ENCODE measurements at places on chromosomes 4 and X.

- no peak for DNase-seq
These were observed 108.4 kb downstream of the ABLIM2 start for GRCh38 chr4:8050180-8050554.

- no peak for DNase-seq
These were observed 47.9 kb upstream of the RGN start for GRCh38 chrX:47030339-47030738.

DNA sequence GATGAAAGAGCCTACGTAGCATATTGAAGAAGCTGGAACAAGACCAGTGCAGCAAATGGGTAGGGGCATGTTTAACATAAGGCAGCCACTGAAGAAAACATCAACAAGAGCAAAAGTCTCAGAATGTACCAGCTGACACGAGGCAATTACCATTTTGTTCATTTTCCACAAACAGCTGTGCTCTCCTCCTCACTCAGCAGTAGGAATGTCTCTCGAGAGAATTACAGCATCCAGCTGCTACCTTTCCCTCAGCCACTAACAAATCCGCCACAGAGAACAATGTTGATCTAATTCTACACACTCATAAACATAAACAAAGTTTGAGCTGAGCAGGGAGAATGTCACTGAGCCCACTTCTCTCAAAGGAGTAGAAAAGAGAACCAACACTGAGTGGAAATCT, 68.0 kb downstream of the OPHN1 start:
- DNase-seq: no peak

- no peak for DNase-seq
These were observed 691 bp upstream of the IGFBP7 start for GRCh38 chr4:57110640-57111511.

DNA sequence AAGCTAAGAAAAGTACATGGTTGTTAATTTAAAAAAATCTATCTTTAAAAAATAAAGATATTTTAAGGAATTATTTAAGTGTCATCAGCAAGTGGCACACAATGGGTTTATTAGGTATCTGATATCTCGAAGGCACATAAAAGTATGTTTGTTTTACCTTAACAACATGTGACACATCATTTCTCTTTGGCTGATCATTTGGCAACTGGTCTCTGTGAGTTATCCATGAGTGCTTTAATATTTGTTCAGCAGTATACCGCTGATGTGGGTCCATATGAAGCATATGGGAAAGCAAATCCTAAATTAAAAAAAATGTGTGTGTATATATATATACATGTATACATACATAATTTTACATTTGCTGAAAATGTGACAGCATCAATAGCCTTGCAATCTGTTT, 123.2 kb downstream of the RPS6KA6 start:
- no peak for DNase-seq

DNA sequence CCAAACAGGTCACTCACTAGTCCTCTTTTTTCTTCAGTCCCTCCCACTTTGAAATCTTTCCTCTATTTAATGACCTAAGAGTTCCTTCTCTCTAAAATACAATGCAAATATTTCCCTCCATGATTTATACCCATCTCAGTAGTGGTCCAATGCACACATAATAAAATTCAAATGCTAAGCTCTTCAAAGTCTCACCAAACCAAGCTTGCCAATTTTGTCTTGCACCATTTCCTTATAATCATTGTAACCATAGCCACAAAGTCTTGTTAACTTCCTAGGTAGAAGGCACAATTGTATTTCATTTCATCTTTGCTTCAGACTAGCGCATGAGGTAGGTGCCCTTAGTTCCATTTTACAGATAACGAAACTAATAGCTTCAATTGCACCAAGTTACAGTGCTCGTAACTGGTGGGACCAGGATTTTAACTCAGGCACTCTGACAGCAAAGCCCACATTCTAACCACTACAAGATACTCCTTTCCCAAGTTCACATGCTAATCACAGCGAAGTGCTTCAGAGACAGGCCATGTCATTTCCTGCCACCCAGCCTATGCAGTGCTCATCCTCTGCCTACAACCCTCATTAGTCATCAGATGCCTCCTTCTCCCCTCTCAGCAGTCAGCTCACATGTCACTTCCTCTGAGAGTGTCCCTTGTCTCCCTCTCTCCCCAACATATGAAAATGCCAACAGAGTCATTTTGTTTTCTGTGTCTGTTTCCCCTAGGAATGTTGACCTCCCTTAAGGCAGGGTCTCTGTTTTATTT, 66.9 kb upstream of the PPARGC1A start:
- no peak for DNase-seq

- no peak for DNase-seq
These were observed 71.6 kb downstream of the MAML3 start for GRCh38 chr4:140082391-140082755.

Data from activated T-cell treated with anti-CD3 and anti-CD28 coated beads, Interleukin-2, amount 50 U/mL, for 1 hour (primary cell).